Natural killer cell treated with Interleukin-12 subunit alpha and Interleukin-12 subunit beta and Interleukin-15 and Interleukin-18, amount 100 ng/mL, for 72 hours (primary cell): ENCODE measurements at places on chromosomes 3 and 15. TPM values are rescaled to one million over a fixed set of nuclear protein-coding genes. Genes with fewer than 3 reads are reported as not detected.

The RARB gene
- total RNA-seq, result not detected

The CPN2 gene
- not detected for total RNA-seq

The NTRK3 gene
- total RNA-seq, result 1.2 TPM

The GPR15 gene
- total RNA-seq, result 13.2 TPM

The OR5AC2 gene
- not detected for total RNA-seq
